Inflammatory macrophage treated with lipopolysaccharide for 1 hour (primary cell): ENCODE measurements at places on chromosomes 13 and 19.
A peak's percentile ranks its signal among the peaks of the same experiment; 100 is the strongest.

DNA sequence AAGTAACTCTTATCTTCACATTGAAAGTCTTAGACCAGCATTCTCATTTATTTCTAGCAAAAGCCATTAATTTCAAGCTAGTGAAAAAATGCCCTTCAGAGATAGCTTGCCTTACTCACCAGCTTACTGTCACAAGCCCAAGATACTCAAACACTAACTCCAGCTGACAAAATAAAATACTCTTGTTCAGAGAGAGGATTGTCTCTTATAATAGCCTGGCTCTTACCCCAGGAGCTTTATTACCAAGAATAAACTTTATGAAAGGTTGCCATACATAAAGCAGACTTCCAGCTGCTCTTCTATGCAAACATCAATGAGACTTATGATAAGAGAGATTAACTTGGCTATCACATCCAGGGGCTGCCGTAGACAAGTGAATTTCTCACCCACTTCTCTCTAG lies 53.6 kb downstream of the XPO4 start:
- DNase-seq, result no peak

DNA sequence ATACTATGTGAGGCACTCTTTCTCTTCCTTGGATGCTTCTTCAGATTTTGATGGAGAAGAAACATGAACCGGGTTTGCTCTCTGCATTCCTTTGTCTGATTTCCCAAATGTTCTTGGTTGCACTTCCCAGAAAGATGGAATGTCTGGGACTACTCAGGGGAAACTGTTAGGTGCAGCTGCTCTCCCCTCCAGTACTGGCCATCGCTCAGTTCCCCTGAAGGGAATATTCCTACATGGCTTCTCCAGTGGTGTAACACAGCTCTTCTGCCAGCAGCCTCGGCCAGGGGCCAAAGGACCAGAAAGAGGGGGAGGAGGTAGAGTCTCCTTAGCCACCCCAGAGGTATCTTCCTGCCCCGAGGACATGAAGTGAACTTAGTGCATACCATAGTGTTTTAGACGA lies 33.5 kb upstream of the SPRY2 start:
- DNase-seq, result no peak

DNA sequence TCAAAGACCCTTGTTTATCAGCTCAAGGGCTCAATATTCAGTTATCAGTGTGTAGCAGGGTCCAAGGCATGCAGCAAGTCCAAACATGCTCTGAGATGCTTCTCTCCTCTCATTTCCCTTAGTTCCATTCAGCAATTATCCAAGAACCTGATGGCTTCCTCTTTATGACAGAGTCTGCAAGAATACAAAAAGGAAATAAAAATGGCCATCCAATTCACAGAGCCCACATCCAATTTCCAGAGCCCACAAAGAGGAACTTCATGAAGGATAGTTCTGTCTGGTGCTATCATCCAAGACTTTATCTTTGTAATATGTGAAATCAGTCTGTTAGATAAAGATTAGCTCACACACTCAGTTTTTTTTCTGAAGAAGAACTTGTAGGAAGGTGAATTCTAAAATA lies 217.2 kb downstream of the LACC1 start:
- peak; percentile 46 for DNase-seq

DNA sequence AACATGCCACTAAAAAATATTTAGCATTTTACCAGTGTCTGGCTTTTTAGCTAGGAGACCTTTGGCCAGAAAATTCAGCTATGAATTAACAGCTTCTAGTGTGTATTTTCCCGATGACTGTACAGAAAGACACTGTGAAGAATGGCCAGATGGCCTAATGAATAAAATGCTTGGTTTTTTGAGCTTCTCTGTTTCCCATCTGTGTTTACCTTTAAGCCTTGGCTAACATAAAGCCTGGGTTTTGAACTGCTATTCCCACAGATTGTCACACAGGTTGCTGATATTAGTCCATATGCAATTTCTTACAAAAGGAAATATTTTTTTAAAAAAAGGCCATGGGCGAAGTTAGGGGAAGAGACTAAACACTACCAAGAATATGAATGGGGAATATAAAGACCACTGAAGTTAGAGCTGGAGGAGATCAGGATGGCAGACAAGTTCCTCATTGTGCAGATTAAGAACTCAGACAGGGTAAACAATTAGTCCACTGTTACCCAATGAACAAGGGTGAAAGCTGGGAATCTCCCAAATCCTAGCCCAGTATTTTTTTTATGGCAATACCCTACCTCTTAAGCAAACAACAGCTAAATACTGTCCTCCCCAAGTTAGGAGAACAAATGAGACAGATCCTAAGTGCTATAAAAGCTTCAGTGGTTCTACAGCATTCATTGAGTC lies 95.1 kb downstream of the DCT start:
- no peak for DNase-seq

DNA sequence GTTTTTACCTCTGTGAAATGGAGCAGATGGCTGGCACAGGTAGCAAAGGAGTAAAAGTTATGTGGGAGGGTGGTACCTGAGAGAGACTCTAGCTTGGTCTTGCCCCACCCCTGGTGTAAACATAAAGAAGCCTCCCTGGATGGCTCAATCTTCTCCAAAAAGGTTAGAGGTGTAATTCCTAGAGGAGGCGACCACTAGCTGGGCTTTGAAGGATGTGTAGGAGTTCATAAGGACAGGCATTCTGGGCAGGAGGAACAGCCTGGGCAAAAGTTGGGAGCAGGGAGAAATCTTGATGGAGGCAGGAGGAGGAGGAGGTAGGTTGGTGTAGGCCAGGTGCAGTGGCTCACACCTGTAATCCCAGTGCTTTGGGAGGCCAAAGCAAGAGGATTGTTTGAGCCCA lies 7.8 kb upstream of the ICAM4 start:
- DNase-seq, result no peak

DNA sequence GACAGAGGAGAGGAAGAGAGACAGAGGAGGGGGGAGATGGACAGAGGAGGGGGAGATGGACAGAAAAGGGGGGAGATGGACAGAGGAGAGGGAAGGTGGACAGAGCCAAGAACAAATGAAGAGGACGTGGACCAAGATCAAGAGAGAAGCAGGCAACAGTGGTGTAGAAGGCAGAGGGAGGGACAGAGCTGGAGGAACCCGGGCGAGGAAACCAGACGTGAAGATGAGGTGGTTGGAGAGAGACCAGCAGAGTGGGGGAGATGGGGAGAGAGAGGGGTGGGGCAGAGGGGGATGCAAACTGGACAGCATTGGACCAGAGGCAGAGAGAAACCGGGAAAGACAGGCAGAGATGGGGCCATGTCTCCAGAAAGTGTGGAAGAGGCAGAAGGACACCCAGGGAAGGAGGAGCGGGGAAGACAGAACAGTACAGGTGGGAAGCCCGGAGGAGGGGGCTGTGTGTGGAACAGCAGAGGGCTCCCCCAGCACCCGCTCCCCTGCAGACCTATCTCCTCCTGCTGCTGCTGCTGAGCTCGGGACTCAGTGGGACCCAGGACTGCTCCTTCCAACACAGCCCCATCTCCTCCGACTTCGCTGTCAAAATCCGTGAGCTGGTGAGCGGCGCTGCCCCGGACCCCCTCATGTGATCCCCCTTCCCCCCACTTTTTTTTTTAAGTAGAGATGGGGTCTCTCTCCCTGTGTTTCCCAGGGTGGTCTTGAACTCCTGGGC lies 1.3 kb downstream of the FLT3LG start:
- DNase-seq, result no peak

- DNase-seq, result no peak
These were observed 589 bp downstream of the RBM26 start for GRCh38 chr13:79405501-79405830.

- no peak for DNase-seq
These were observed 463 bp downstream of the PCSK4 start for GRCh38 chr19:1489463-1490310.

DNA sequence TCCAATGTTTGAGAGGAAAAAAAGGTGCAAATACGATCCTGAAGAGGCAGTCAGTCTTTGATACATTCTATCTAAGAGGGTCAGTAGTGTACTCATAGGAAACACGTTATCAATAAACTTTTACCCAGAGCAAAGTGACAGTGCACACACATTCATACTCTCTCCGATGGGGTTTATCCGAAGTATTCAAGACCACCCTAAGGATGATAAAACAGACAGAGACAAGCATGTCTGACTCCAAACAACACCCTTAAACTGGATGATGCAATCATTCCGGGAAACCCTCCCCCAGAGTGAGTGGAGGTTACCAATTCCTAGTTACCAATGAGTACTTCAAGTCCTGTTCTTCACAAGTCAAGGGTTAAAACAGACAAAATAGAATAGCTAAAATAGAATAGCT lies 79.1 kb downstream of the DNAJC3 start:
- DNase-seq, result no peak

DNA sequence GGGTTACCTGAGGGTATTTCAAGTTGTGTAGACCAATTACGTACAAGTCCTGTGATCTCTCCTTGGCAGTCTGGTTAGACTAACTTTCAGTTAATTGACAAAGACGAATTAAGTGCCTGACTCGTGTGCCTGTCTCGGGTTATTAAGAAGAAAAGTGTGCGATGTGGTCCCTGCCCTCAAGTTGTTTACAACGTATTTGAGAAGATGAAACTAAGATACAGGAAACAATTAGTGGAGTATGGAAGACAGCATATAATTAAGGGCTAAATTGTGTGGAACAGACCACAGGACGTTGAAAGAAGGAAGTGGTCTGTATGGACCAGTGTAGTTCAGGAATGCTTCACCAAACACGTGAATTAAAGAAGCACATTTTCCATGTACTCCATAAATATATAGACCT lies 49.2 kb downstream of the KLF5 start:
- no peak for DNase-seq

GRCh38 chr13:92225861-92226260 lies 827.4 kb downstream of the GPC5 start:
- peak; percentile 6 for DNase-seq

DNA sequence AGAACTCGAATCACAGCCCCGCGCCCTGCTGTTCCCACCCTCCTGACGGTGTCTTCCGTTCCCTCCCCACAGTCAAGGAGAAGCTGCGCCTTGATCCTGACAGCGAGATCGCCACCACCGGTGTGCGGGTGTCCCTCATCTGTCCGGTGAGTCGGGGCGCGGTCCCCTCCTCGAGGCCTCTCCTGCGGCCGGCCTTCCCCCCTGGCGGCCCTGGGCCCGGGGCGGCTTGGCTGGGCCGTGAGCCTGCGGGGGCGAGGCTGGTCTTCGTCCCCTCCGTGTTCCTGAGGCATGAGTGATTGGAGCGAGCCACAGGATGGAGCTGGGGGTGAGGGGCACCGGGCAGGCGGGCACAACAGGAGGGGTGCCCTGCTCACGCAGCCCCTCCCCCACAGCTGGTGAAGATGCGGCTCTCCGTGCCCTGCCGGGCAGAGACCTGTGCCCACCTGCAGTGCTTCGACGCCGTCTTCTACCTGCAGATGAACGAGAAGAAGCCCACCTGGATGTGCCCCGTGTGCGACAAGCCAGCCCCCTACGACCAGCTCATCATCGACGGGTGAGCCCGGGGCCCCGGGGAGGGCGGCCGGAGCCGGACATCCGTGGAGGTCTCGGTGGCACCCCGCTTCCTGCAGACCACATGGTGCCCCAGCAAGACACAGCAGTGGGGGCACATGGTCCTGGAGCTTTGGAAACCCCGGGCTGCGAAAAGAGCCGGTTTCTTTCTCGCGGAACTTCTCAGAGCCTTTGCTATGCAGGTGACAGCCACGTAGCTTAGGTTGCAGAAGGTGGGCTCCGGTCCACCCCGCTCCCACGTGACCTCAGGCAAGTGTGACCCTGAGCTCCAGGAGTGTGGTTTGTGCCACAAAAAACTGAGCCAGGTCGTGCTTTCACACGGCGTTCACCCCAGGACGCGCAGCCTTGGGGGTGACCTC lies 25.8 kb downstream of the PIAS4 start:
- DNase-seq, result no peak

GRCh38 chr13:104526561-104526960 lies 1460.3 kb upstream of the SLC10A2 start:
- DNase-seq, result no peak

DNA sequence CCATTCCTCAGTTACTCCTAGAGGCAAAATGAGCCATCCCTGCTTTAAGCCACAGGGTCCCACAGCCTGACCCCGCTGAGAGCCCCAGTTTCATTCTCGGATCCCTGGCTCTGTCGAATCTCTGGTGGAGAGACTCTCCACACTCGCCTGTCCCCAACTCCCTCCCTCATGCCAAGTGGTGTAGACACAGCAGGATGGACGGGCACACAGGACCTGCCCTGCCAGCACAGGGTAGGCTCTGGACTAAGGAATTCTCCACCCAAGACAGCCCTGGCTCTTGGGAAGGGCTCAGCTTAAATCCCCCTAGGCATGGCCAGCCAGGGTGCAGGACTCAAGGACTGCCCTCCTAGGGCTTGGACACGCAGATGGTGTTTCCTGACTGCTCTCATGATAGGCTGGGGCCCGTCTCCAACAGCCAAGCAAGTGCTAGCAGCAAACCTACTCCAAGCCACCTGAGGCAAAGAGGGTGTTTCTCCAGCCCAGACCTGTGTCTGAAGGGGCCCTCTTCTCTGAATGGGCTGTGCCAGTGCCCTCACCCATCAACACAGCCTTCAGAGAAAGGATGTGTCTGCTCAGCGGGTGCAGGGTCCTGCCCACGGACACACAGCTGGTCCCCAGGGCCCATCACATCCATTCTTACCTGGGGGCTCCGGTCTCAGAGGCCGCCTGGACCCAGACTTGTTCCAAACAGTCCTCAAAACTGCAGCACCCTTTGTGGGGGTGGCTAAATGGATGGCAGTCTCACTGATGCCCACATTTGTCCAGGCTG lies 65.3 kb downstream of the PEPD start:
- DNase-seq, result no peak

GRCh38 chr19:33220115-33220514 lies 5.5 kb downstream of the SLC7A10 start:
- DNase-seq, result no peak

GRCh38 chr19:633786-634639 lies 676 bp upstream of the POLRMT start:
- no peak for DNase-seq

DNA sequence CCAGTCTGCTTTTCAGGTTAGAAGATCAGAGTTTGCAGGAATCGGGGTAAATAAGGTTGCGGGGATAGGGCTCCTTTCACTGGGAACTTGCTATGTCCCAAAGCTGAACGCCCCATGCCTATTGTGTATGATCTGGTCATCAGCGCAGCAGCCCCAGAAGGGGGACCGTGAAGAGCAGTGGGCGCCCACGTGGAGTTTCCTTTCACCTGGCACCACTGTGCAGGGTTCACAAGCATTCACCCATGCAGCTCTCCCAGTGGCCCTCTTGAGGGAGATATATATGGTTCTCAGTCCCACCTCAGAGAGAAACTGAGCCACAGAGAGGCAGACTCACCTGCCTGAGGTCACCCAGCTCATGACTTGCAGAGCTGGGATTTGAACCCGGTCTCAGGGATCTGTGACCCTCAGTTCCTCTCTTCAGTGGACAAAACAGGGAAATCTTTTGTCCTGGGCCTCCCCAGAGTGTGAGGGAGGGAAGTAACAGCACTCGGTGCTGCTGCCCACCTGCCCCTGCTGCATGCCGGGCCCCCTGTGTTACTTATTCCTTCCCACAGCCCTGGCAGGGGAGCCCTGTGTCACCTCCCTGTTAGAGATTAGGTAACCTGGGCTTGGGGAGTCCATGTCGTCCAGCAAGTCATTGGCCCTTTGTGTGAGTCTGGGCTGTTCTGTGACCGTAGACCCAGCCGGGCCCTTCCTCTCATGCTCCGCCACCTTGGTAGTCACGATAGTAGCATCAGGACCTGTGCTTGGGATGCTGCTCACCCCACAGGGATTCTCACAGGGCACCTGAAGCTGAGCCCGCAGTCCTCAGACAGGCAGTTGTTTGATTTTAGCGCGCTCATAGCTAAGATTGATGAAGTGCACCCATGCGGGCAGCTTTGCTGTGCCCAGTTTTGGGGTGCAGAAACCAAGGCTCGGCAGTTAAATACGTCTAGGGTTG lies 27.9 kb downstream of the PPP5C start:
- DNase-seq, result no peak

GRCh38 chr19:34276614-34277013 lies 22.3 kb downstream of the GARRE1 start:
- no peak for DNase-seq
